Activated CD8-positive, alpha-beta memory T cell treated with anti-CD3 and anti-CD28 coated beads for 4 hours (primary cell): ENCODE measurements at places on chromosomes 7 and 10.

GRCh38 chr10:86295791-86296190 is 70.8 kb downstream of the GRID1 start:
- DNase-seq = no peak

GRCh38 chr10:5540891-5541290 is 16.1 kb downstream of the CALML3 start:
- no peak for DNase-seq

GRCh38 chr10:117541909-117542705 is 439 bp upstream of the EMX2 start:
- no peak for DNase-seq

DNA sequence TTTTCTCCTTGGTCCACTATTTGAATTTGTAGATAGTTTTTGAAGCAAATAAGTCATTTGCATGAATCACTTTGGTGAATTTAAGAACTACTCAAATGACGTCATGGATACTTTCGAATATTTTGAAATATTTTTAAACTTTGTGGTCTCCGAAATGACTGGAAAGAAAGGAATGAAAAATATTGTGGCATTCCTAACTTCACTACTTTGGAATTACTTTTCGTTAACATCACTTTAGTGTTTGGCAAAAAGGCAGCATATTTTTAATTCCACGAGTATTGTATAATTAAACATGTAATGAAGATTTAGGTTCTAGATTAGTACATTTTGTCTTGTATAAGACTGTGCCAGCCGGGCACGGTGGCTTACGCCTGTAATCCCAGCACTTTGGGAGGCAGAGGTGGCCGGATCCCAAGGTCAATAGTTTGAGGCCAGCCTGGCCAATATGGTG is 35.3 kb upstream of the ZRANB1 start:
- DNase-seq = no peak

- DNase-seq = no peak
These were observed 892 bp downstream of the CRHR2 start for GRCh38 chr7:30681331-30681797.

- no peak for DNase-seq
These were observed 461.9 kb downstream of the PTPRN2 start for GRCh38 chr7:158125721-158126120.

DNA sequence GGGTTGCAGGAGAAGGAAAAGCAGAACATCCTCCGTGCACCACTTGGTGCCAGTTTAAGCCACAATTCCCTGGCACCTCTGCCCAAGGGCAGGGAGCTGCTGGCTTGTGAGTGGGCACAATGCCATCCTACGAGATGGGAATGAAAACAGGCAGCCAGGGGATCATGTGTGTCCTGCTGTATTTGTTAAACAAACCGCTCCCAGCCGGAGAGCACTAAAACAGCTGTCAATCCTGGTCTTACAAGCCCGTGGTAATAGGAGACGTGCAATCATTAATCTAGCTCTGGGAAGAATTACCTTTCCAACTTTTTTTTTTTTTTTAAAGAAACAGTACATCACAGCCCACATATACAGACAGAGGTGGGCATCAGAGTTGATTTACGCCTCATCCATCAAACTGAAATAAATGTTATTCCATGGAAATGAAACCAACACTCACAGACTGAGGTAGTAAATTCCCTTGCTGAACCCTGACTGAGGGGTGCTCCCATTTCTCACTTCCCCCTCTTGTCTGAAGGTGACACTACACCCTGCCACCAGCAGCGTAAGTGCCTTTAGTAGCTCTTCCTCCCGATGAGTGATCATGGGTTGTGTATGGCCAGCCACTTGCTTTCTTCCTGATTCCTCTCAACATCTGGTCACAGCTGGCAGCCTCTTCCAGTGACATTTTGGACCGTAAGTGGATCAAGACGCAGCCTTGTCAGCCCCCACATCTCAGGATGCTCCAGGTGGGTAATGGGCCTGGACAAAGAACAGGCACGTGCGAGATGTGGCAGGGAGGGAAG is 143.8 kb downstream of the TEX36 start:
- no peak for DNase-seq

DNA sequence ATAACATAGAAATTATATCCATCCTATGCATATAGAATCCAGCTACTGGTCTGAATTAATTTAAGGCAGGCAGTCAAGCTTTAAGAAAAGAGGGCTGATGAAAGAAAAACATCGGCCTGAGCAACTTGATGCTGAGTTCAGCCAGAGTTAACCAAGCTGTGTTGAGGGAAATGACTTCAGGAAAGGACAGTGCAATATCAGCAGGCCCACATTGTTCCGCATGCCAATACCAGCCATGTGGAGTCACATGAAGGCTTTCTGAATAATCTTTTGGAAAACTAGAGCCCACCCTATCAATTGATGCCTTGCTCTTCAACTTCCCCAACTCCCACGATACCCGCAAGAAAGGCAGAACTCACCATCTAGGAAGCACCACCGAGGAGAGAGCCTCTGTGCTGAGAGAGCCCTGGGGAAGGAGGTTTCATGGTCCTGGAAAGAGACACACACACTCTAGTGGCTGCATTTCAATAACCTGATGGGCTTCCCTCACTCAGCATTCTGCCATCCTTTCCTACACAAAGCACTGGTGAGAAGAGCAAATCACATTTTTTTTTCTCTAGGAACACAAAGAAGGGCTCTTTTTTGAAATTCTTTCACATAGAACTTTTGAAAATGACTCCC is 125.8 kb upstream of the PTN start:
- no peak for DNase-seq

GRCh38 chr10:68221196-68221595 is 10.7 kb downstream of the ATOH7 start:
- no peak for DNase-seq

DNA sequence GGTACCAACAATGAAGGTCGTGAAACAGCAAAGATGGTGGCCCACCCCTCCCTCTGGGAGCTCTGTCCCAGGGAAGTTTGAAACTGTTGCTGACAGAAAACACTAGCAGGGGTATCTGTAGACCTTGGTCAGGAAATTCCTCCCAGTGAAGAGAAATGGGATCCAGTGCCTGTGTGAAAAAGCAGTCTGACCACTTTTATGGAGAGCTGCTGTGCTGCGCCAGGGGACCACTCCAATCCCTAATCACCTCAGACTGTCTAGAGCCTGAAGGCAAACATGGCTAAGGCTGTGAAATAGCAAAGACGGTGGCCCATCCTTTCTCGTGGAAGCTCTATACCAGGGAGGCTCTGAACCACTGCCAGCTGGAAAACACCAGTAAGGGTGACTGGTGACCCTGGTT is 38.3 kb upstream of the TMEM140 start:
- DNase-seq = no peak

- DNase-seq = no peak
These were observed 37.5 kb downstream of the NT5C2 start for GRCh38 chr10:103155471-103156085.

GRCh38 chr10:54469587-54470323 is 331.3 kb downstream of the PCDH15 start:
- DNase-seq = no peak

GRCh38 chr10:133230387-133231195 is 574 bp downstream of the UTF1 start:
- no peak for DNase-seq

- DNase-seq = no peak
These were observed 50.2 kb downstream of the KCNMA1 start for GRCh38 chr10:77587416-77587790.

GRCh38 chr10:86234107-86234506 is 132.5 kb downstream of the GRID1 start:
- no peak for DNase-seq

- DNase-seq = no peak
These were observed 146.3 kb upstream of the GPR26 start for GRCh38 chr10:123519861-123520260.

DNA sequence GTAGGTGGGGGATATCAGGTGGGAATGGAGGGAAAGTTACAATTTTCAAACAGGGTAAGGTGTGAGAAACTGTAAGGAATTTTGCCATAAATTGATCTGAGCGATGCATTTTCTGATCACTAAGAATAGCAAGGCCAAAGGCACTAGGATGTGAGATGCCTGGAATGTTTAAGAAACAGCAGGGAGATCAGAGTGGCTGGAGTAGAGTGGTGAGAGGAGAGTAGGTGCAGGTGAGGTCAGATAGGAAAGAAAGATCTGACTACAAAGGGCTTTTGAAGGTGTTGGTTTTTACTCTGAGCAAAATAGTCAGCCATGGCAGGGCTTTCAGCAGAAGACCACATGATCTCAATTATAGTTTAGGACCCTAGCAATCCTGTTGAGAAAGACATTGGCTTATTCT is 55.0 kb downstream of the HDAC9 start:
- DNase-seq = no peak

DNA sequence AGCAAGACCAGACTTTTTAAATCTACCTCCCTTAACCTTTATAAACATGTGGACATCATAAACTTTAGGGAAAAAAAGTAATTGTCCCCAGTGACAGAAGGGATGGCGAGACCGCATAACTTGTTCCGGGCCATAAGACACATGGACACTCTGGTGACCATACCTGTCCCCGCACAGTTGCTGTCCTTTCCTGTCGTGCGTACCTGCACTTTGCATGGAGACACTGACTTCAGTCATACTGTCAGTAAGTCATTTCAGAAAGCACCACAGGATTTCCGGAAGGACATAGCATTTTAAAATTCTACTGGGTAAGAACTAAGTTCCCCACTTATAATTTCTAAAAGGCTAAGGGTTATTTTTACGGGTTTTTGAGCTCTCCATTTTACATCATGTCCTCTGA is 120.9 kb downstream of the CREB5 start:
- no peak for DNase-seq

DNA sequence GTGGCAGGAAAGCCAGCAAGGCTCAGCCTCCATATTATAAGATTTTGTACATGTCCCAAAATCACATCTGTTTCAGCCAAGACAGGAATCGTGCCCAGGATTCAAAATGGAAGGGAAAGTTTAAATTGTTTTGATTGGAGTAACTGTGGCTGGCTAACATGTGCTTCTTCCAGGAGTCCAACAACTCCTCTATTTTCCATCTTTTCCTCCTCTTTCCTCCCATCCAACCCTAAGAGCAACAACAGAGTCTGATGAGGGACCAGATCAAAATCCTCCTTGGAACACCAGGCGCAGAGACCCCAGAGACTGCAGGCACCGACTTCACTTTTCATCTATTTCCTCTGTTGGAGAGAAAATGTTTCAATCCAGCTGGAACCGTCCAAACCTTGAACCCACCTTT is 36.0 kb upstream of the SVIL start:
- no peak for DNase-seq

GRCh38 chr10:69068549-69068948 is 19.4 kb upstream of the SRGN start:
- DNase-seq = no peak

DNA sequence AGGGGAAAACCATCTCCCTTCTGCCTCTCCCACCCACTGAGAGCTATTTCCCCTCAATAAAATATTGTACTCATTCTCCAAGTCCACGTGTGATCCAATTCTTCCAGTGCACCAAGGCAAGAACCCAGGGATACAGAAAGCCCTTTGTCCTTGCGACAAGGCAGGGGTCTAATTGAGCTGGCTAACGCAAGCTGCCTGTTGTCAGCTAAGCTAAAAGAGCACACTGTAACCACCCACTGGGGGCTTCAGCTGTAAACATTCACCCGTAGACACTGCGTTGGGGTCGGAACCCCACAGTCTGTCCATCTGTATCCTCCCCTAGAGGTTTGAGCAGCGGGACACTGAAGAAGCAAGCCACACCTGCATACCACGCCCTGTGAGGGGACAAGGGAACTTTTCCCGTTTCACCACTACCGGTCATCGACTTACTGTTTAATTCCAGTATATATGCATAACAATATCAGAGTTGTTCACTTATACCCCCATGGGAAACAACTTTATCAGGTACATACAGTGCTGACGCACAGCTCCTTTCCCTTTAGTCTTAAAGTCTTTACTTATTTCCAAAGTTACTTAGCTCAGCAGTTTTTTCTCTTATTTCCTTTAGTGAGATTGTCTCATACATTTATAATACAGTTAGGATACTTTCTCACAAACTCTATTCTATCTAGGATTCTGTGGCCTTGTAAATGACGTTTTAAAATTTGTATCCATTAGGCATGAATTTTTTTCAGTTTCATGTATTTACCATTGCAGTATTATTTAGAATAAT is 721.6 kb downstream of the ANKRD7 start:
- no peak for DNase-seq

GRCh38 chr10:20105931-20106330 is 289.7 kb downstream of the PLXDC2 start:
- no peak for DNase-seq

DNA sequence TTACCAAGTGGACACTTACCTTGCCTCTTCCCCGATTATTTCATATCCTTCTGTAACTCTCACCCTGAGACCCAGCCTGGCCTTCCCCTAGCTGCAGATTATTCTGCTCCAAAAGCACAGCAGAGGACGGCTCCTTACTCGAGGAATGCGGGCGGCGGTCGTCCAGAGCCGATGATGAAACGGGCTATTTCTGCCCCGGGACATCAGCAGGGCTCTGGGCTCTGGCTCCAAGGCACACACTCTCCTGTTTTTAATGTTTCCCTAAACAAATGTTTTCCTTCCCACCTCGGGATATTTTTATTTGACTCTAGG is 343 bp upstream of the C10orf71 start:
- no peak for DNase-seq

DNA sequence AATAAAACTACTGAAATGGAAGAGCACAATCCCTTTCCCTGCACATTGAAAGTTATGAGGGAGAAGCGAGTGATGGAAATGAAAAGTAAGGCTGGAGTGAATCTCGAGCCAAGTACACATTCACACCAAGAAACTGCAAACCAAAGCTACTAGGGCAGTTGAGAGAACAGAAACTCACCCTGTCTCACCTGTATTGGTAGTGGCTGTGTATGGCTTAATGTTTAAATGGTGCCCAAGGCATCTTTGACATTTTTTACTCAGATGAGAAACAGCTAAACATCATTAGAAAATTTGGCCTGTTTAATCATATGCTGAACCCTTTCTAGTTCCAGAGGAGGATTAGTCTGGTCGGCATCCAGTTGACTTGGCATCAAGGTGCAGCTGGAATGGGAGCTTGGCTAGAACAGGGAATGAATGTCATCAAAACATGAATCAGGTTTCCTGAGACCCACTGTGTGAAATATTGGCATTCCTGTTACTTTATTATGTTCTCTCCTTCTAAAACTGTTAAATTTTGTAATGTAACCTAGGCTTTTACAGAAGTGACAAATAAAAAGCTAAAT is 840.8 kb downstream of the GRM8 start:
- no peak for DNase-seq

- no peak for DNase-seq
These were observed 337.1 kb downstream of the RNLS start for GRCh38 chr10:88245974-88246511.

GRCh38 chr7:101538596-101539459 is 90.3 kb downstream of the MYL10 start:
- peak; percentile 10 for DNase-seq

GRCh38 chr10:43606323-43607198 is at the start of gene ZNF485:
Gene ZNF485 (plus strand): TSS chr10:43606438. CDS start chr10:43607051, 613 bp downstream.
- DNase-seq = peak; percentile 44
